ENCODE measurements at places on chromosomes 3 and 15. TPM values are rescaled to one million over a fixed set of nuclear protein-coding genes. Genes with fewer than 3 reads are reported as not detected.

GPR171 gene
- total RNA-seq = not detected

GRCh38 chr3:179546814-179547241 is 15.9 kb upstream of the ACTL6A start:
- H3K36me3 ChIP-seq = peaks cover 9% of the 10 kb centered on the region
- no peak for DNase-seq

DNA sequence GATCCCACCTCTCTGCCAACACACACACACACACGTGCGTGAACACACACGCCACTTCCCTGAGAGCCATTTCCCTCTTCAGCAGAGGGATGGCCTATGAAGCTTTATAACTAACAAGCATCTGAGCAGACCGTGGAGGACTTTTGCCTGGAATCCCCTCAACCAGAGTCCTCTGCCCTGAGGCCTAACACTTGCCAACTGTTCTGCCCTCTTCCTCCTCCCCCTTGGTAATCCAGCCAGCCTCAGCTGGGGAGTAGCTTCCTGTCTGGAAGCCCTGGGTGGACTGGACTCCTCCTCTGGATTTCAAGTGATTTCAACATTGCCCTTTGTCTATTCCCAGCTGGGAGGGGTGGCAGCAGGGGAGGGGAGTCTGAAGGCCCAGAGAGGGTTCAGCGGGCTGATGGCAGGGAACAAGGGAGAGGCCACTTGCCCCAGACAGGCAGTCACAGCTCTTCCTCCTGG is 68.4 kb upstream of the HACD2 start:
- peaks cover 72% of the 10 kb centered on the region for H3K4me1 ChIP-seq
- H3K36me3 ChIP-seq = peaks cover 61% of the 10 kb centered on the region
- H3K27me3 ChIP-seq = peaks cover 20% of the 10 kb centered on the region
- H3K4me3 ChIP-seq = peak overlapping the region; percentile 14
- H3K27ac ChIP-seq = peak overlapping the region; percentile 80
- DNase-seq = peak; percentile 52

DNA sequence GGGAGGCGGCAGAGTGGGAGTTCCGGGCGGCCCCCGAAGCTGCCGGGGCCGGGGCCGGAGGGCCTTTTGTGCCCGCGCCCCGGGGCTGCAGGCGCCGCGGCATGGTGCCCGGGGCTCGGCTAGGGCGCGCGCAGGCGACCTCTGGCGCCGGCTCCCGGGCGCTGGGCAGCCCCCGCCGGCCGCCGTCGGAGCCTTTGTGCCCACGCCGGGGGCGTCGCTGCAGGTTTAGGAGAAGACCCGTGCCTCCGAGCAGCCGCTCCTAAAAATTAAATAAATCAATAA is 299 bp downstream of the PAQR9 start:
- H3K27me3 ChIP-seq = peaks cover 38% of the 10 kb centered on the region
- no peak overlapping the region for H3K27ac ChIP-seq
- peaks cover 30% of the 10 kb centered on the region for H3K4me1 ChIP-seq

DNA sequence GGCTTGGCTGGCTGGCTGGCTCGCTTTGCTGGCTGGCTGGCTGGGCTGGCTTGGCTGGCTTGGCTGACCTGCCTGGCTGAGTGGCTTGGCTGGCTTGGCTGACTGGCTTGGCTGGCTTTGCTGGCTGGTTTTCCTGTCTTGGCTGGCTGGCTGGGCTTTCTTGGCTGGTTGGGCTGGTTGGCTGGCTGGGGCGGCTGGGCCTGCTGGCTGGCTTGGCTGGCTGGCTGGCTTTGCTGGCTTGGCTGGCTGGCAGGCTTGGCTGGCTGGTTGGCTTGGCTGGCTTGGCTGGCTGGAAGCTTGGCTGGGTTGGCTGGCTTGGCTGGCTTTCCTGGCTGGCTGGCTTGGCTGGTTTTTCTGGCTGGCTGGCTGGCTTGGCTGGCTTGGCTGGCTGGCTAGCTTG is 435.6 kb downstream of the GOLGA6L6 start:
- no peaks in the 10 kb centered on the region for H3K36me3 ChIP-seq
- H3K4me1 ChIP-seq = no peaks in the 10 kb centered on the region
- no peak overlapping the region for H3K27ac ChIP-seq
- peak; percentile 0 for DNase-seq

DNA sequence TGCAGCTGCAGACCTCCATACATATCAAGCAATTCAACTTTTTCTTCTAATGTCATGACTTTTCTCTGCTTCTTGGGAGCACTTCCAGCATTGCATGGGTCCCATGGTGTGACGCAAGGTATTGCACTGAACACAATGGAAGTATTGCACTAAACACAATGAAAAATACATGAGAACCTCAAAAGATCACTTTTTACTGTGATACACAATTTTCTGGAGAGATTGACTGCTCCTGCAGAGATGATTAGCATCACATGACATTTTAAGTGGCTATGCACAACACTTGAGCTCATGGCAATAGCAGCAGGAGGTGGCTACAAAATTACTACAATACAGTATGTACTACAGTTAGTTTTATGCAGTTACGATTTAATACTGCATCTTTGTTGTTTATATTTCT is 113.5 kb upstream of the BHLHE40 start:
- H3K27me3 ChIP-seq = peaks cover 1% of the 10 kb centered on the region
- H3K4me1 ChIP-seq = peaks cover 7% of the 10 kb centered on the region
- H3K27ac ChIP-seq = no peak overlapping the region
- H3K36me3 ChIP-seq = peaks cover 6% of the 10 kb centered on the region
- no peak overlapping the region for H3K4me3 ChIP-seq

GRCh38 chr3:25084016-25084415 is 344.0 kb upstream of the RARB start:
- H3K4me1 ChIP-seq = no peaks in the 10 kb centered on the region
- no peaks in the 10 kb centered on the region for H3K36me3 ChIP-seq
- H3K4me3 ChIP-seq = no peak overlapping the region
- DNase-seq = no peak
- no peak overlapping the region for H3K27ac ChIP-seq

OIP5 gene
- total RNA-seq = 8.0 TPM

CRYGS gene
- total RNA-seq = 0.42 TPM

DNA sequence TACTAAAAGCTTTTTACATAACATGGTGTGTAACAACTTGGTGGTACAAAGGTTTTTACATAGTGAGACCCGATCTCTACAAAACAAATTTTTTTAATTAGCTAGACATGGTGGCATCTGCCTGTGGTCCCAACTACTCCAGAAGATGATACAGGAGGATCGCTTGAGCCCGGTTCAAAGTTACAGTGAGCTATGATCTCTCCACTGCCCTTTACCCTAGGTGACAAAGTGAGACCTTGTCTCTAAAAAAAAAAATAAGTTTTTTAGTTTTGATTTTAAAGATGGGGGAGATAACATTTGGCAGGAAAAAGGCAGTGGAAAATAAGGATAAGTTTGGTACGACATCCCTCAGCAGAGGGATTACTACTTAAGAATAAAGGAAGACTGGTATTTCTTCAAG is 5.9 kb downstream of the FAM162A start:
- H3K27me3 ChIP-seq = no peaks in the 10 kb centered on the region
- no peak for DNase-seq
- H3K36me3 ChIP-seq = peaks cover 4% of the 10 kb centered on the region
- H3K27ac ChIP-seq = no peak overlapping the region
- H3K4me3 ChIP-seq = no peak overlapping the region
- H3K4me1 ChIP-seq = peaks cover 28% of the 10 kb centered on the region

EFCC1 gene
- not detected for total RNA-seq

RLBP1 gene
- not detected for total RNA-seq

- no peaks in the 10 kb centered on the region for H3K27me3 ChIP-seq
Measured at GRCh38 chr3:167967257-167968036, 128.3 kb downstream of the GOLIM4 start.

GRCh38 chr15:69403594-69403993 is 10.6 kb upstream of the KIF23 start:
- H3K4me3 ChIP-seq = peak overlapping the region; percentile 55
- H3K36me3 ChIP-seq = peaks cover 7% of the 10 kb centered on the region
- DNase-seq = peak; percentile 82
- H3K27me3 ChIP-seq = no peaks in the 10 kb centered on the region
- peaks cover 51% of the 10 kb centered on the region for H3K4me1 ChIP-seq

- no peaks in the 10 kb centered on the region for H3K36me3 ChIP-seq
- H3K4me1 ChIP-seq = no peaks in the 10 kb centered on the region
- no peak overlapping the region for H3K27ac ChIP-seq
- H3K4me3 ChIP-seq = no peak overlapping the region
- H3K27me3 ChIP-seq = peaks cover 12% of the 10 kb centered on the region
Measured at GRCh38 chr3:157040456-157040855, 119.5 kb downstream of the CCNL1 start.

DNA sequence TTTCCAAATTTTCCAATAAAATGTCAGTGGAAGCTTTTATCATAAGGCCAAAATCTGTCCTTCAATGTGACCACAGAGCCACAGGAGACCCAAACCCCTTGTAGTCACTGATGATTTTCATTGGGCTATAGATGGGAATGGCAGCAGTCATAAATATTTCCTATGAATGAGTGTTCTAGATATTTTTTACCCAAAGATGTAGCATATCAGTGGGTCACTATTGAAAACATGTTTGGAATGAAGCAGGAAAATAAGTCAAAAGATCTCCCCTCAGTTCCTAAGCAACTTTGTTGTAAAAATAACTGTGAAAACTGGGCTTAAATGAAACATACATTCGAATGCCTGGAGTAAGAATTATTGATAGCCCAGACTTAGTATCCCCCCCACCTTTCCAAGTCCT is 49.0 kb downstream of the NKIRAS1 start:
- peak overlapping the region; percentile 34 for H3K27ac ChIP-seq
- peaks cover 57% of the 10 kb centered on the region for H3K4me1 ChIP-seq

DNA sequence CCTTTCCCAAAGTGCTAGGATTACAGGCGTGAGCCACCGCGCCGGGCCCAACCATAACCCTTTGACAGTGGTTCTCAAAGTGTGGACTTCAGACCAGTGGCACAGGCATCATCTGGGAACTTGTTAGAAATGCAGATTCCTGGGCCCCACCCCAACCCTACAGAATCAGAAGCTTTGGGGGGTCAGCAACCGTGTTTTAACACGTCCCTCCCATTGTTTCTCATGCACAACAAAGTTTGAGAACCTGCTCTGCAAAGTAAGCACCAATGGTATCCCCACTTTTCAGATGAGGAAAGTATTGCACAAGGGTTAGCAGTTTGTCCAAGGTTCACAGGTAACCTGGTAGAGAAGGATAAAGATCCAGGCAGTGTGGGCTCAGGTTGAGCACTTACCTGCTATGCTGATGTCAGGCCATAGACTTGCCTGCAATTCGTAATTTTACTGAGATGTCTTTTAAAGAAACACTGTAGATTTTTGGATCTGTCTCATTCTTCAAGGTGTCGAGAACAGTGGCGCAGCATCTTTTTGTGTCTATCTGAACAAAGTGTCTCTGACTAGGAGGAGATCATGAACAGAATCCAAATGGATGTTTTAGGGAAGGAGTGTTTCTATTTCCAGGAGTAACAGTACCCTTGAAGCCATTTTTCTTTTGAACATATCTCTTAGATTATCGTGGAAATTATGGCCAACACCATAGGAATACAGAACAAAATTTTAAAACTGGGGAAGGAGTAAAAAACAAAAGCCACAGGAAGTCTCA is 2.5 kb downstream of the GXYLT2 start:
- peak overlapping the region; percentile 86 for H3K27ac ChIP-seq
- peaks cover 12% of the 10 kb centered on the region for H3K27me3 ChIP-seq
- no peaks in the 10 kb centered on the region for H3K36me3 ChIP-seq
- H3K4me3 ChIP-seq = peak overlapping the region; percentile 68
- no peak for DNase-seq

FAM162A gene
- 36.7 TPM for total RNA-seq

ANKDD1A gene
- 1.3 TPM for total RNA-seq

GRCh38 chr3:64067506-64068346 is 44.4 kb upstream of the PSMD6 start:
- DNase-seq = no peak
- no peak overlapping the region for H3K27ac ChIP-seq
- H3K36me3 ChIP-seq = no peaks in the 10 kb centered on the region
- H3K27me3 ChIP-seq = peaks cover 2% of the 10 kb centered on the region

- peak overlapping the region; percentile 70 for H3K27ac ChIP-seq
- H3K36me3 ChIP-seq = peaks cover 57% of the 10 kb centered on the region
- no peaks in the 10 kb centered on the region for H3K27me3 ChIP-seq
- peak overlapping the region; percentile 13 for H3K4me3 ChIP-seq
Measured at GRCh38 chr3:47082519-47082918, 81.4 kb downstream of the SETD2 start.

ITIH4 gene
- 1.7 TPM for total RNA-seq

- H3K4me3 ChIP-seq = no peak overlapping the region
- H3K4me1 ChIP-seq = no peaks in the 10 kb centered on the region
- H3K27me3 ChIP-seq = peaks cover 4% of the 10 kb centered on the region
- H3K36me3 ChIP-seq = no peaks in the 10 kb centered on the region
- H3K27ac ChIP-seq = no peak overlapping the region
Measured at GRCh38 chr3:42961633-42962032, 17.5 kb upstream of the GASK1A start.

RTP4 gene
- not detected for total RNA-seq

SNRPN gene
- total RNA-seq = 71.9 TPM

DNA sequence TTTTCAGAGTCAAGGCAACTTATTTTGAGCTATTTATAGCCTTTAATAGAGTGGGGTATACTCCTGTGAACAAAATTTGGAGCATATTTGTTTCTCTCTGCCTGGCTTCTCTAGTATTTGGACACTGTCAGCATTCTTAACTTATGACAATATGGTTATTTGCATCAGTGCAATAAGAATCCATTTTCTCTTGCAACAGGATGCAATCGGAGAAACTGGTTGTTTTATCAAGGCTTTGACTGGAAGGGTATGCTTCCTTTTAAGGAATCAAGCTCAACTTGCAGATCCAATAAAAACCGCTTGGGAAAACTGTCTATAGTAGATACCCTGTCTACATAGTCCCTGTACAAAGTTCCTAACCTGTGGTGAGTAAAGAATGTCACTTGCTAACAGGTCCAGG is 106.7 kb downstream of the DPH6 start:
- H3K36me3 ChIP-seq = peaks cover 21% of the 10 kb centered on the region
- H3K4me1 ChIP-seq = peaks cover 48% of the 10 kb centered on the region
- peak overlapping the region; percentile 53 for H3K4me3 ChIP-seq
- peak overlapping the region; percentile 71 for H3K27ac ChIP-seq
- H3K27me3 ChIP-seq = no peaks in the 10 kb centered on the region
- DNase-seq = peak; percentile 60

GRCh38 chr3:49111347-49111746 is 6.8 kb upstream of the QARS1 start:
- H3K4me1 ChIP-seq = no peaks in the 10 kb centered on the region
- H3K27me3 ChIP-seq = no peaks in the 10 kb centered on the region
- H3K27ac ChIP-seq = no peak overlapping the region
- no peak for DNase-seq
- no peak overlapping the region for H3K4me3 ChIP-seq

DNA sequence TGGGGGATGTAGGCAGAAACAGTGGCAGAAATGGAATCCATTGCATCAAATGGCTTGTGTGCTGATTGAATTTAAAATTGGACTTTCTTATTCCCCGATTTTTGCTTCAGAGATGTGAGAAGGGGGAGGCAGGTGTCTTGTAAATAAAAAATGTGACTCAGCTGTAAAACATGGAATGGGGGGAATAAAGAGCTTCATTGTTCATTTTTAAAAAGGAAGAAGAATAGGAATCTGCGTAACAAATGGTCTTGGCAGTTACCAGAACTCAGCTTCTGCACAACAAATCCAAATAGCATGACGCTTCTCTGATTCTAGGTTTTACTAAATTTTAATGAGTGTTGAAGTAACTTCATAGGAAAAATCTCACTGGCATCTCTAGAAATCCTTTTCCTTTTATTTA is 323.9 kb upstream of the GBE1 start:
- H3K27me3 ChIP-seq = no peaks in the 10 kb centered on the region
- peak overlapping the region; percentile 58 for H3K4me3 ChIP-seq
- DNase-seq = no peak
